SK-N-SH treated with all-trans-retinoic acid at 6 μM for 48 hours (cell line): ENCODE measurements at places on chromosomes 1 and 21.

DNA sequence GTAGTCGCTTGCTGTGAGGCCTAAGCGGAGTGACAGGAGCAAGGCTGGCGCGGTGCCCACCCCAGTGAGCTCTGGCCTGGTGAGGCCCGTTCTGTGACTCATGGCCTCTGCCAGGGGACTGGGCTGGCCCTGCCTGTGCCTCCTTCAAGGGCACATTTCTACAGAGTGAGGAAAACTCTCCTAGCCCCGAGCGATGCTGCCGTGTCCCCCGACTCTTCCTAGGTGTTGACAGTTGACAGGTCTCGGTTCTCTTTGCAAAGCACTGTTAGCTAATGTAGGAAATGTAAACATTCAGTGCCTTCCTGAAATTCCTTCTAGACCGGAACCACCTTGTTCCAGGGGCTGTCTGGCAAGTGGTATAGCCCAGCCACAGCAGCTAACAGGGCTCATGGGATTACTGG is 43.9 kb downstream of the ABCG1 start:
- ATAC-seq, result no peak

DNA sequence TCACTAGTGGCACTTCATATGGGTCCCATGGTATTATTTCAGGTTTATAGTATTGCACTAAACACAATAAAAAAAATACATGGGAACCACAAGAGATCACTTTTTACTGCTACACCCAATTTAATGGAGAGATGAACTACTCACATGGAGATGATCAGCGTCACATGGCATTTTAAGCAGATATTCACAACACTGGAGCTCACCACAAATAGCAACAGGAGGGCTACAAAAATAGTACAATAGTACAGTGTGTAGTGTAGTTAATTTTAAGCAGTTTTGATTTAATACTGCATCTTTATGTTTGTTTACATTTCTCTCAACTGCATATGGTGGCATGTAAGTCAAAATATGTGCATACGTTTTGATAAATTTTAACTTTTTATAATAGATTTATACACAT is 31.0 kb downstream of the SNX7 start:
- no peak for ATAC-seq

DNA sequence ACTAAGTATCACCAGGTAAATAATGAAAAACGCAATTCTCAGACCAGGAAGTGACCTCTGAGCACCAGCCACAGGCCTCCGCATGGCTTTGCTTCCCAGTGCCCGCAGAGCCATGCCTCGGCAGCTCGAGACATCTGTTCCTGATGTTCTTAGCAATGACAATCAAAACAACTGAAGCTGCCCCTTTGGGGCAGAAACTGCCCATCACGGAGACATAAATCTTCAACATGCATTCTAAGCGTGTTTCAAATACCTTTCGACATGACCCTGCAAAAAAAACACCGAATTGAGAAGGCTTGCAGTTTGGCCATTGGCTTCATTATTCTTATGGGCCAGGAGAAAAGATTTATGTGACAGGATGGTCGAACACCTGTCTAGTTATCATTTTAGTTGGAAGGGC is 5.8 kb upstream of the RAP1GAP start:
- no peak for ATAC-seq

GRCh38 chr1:38744452-38745350 is 114.9 kb downstream of the RRAGC start:
- no peak for ATAC-seq

GRCh38 chr1:101081496-101082488 is 56.2 kb upstream of the DPH5 start:
- peak; percentile 66 for ATAC-seq

DNA sequence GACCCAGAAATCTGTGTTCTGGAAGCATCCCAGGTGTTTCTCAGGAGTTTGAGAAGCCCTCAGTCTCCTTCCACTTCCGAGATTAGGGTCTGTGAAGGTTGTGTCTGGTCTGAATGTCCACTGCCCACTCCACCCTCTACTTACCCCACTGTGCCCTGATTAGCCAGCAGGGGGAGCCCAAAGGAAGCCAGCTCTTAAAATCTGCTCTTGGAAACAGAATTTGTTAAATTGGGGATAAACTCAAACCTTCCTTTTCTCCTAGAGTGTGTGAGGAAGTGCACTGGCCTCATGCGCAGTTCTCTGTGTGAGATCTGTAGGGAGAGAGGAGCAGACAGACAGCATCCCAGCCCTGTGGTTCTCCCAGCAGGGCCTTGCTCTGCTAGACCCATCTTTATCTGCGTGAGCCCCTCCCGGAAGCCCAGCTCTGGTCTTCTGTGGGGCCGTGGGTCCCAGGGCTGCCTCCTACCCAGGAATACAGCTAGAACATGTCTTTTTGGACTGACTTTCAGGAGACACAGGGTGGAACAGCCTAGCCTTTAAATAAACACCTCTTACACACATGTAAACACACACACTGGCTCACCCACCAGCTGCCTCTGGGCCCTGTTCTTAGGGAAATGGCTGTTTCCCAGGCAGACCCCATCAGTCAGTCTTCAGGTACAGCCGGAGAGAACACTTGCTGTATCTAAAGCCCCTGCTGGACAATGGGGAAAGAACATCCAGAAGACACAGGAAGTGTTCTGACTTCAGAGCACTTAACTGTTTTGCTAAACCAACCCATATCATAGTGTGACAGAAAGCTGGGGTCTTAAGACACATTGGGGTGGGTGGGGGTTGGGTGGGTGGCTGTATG is 52.2 kb downstream of the SMYD2 start:
- peak; percentile 72 for ATAC-seq

GRCh38 chr1:99980928-99981327 is 11.1 kb downstream of the SLC35A3 start:
- no peak for ATAC-seq

DNA sequence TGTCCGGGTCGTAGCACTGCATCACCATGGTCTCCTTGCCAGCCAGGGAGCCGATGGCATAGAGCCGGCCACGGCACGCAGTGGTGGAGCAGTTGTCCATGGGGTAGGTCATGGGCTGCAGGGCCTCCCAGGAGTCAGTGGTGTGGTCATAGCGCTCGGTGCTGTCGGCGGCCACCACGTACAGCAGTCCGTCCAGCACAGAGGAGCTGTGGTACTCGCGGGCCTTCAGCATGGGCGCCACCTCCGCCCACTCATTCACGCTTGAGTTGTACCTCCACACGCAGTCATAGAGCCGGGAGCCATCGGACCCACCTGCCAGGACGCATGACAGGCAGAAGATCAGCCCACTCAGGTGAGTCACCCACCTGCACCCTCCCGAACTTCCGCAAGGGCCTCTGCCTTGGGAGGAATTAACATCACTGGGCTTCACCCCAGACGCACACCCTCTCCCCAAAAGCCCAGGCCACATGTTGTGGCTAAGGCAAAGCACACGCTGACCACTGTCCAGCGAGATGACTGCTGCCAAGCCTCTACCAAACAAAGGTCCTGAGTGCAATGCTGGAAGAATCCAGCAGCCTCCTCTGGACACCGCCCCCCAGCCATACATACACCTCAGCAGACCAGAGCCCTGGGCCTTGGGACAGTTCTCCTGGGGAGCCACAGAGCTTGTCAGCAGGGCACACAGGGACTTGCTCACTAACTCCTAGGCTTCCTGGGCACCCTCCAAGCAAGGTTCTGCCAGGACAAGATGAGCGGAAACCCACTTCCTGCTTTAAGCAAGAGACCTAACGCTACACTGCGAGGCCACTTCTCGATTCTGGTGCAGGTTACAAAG is 3.3 kb downstream of the KLHL21 start:
- ATAC-seq, result no peak

DNA sequence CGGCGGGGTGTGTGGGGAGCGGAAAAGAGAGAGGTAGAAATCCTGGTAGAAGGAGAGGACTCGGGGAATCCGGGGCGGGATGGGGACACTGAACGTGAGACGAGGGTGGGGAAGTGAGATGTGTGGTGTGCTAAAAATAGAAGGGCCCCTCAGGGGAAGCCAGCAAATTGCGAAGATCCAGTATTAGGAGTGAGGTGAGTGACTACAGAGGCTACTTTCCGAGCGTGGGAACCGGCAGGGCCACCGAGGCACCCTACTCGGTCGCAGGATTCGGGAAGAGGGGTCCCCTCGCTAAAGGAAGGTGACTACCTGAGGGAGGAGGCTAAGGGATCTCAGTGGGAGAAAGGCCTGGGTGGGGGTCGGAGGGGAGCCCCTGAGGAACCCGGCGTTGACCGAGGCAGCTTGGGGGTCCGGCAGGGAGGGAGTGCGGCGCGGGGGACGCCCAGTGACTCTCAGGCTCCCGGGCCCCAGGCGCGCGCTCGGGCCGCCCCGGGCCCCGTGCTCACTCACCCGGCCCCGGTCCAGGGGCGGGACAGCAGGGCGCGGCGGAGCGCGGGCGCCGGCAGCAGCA is 318 bp downstream of the ALDH4A1 start:
- peak; percentile 2; the same call in 2 of the 3 replicates for ATAC-seq

DNA sequence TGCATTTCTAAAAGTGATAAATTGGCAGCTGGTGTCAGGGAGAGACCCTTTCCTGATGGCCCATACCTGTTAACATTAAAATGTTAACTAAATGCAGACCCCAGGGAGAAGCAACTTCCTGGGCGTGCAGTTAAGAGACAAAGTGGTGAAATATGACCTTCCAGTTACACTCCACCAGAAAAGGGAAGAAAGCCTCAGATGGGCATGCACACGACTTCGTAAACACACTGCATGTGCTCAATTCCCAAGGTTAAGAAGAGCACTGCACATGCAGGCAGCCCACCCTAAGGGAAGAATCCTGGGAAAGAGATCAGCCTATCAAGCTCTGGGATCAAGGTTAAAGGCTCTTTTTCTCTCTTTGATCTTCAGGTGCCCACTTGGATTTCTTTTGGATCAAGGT is 9.7 kb upstream of the GBP6 start:
- no peak for ATAC-seq

DNA sequence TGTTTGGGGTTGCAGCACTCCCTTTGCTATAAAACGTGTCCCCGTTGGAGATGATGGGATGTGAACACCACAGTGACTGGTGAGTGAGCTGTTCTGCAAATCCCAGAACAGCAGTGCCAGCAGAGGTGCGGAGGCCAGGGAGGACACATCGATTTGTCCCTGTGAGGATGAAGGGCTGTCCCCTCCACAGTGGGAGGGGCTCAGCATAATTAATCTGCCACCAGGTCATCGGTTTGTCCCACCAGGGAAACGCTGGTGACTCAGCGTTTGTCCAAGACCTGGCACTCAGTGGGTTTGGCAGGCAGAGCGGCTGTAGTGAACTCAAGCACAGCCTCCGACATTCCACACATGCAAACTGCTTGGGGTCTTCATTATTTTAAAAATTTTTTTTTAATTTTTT is 22.8 kb upstream of the PDE9A start:
- ATAC-seq, result no peak

- no peak for ATAC-seq
Observed at GRCh38 chr1:158146739-158147138, 34.0 kb upstream of the CD1D start.

DNA sequence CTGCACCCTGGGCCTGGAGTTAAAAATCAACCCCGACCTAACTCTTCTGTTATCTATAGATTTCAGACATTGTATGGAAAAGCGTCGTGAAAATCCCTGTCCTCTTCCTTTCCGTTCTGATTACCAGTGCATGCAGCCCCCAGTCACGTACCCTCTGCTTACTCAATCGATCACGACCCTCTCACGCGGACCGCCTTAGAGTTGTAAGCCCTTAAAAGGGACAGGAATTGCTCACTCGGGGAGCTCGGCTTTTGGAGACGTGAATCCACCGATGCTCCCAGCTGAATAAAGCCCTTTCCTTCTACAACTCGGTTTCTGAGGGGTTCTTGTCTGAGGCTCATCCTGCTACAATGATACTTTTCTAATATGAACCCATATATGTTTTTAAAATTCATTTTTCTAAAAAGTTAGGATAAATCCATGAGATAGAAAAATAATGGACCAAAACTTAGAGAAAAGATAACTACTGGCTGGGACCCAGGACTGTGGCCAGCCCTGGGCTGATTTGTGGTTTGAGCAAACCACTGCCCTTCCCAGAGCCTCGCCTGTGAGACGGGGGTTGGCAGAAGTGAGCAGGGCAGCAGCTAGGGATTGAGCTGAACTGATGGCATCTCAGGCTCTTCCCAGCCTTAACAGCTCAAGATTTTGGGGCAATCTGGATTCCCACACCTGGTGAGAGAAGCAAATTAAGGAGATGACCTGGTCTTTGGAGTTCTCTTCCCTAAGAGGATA is 5.0 kb downstream of the UQCRHL start:
- no peak for ATAC-seq

GRCh38 chr1:28680151-28680550 is 11.6 kb downstream of the GMEB1 start:
- no peak for ATAC-seq

DNA sequence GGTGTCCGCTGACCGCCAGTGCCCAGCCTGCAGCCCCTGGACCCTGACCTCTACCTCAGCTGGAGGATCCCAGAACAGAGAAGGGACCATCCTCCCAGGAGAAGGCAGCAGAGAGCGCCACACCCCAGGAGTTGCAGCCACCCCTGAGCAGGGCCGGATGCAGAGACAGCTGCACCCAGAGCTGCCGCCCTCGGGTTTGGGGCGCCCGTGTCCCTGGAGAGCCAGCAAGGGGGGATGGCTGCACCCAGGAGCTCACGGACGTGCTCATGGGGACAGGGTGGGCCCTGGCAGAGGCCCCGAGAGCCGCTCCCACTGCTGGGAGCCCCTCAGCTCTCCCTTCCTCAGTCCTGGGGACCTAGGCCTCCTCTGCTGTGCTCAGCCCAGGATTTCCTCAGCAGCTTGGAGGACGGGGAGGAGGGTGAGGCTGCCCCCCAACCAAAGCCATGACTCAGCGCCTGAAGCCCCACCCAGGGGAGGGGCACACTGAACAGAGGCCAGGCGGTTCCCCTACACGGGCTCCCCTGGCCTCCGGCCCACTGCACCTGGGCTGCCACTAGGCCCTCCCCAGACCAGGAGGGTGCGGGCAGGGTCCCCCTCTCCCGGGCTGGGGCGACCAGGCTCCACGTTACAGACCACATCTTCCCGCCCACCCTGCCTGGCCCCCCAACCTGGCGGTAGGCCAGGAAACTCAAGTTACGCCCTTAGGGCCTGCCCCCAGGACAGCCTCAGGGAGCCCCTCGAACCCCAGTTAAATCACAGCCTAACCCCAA is 2.2 kb downstream of the ACAP3 start:
- peak; percentile 28 for ATAC-seq

- no peak for ATAC-seq
Observed at GRCh38 chr1:246255773-246256172, 251.3 kb downstream of the SMYD3 start.

DNA sequence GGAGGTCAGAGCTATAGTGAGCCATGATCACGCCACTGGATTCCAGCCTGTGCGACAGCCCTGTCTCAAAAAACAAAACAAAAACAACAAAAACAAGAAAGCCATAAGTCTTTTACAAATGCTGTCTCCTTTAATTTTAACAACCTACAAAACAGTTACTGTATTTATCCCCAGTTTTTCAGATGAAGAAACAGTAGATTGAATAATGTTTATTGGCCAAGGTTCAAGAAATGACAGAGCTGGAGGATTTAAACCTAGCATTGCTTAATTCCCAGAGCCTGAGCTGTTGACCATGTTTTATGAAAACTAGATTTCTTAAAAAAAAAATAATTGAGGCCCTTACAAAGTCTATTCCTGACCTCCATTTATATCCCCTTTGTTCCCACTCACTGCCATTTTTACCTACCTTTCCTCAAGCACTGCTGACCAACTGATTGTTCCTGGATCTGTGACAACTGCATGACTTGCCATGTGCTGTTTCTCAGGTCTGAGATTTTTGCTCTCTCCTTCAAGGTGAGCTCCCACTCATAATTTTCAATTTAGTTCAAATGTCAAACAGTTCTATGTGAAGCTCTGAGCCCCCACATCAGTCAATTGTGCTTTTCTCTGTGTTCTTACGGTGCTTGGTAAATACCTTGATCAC is 140.8 kb downstream of the CHRM3 start:
- peak; percentile 58; the same call in 2 of the 3 replicates for ATAC-seq

- ATAC-seq, result no peak; the same call in 2 of the 3 replicates
Observed at GRCh38 chr1:21550097-21550496, 40.9 kb downstream of the ALPL start.

GRCh38 chr1:37068260-37068659 is 33.9 kb upstream of the GRIK3 start:
- no peak for ATAC-seq
